ENCODE measurements at places on chromosomes 1 and 21. TPM values are rescaled to one million over a fixed set of nuclear protein-coding genes. Genes with fewer than 3 reads are reported as not detected.

Gene ANKRD35
- total RNA-seq = not detected

DNA sequence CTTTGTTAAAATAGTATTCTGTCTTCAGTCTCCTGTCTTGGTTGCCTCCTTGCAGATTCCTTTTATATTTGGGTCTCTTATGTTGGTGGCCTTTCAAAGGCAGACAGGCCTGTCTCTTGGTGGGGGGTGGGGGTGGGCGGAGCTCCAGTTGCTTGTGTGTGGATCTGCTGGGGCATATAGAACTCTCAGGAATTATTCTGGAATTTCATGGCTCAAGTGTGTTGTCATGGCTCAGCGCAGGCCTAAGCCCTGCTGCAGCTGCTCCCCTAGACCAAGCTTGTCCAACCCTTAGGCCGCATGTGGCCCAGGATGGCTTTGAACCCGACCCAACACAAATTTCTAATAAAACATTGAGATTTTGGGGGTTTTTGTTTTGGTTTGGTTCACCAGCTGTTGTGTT is 8.0 kb downstream of the C1orf35 start:
- DNase-seq = no peak

DNA sequence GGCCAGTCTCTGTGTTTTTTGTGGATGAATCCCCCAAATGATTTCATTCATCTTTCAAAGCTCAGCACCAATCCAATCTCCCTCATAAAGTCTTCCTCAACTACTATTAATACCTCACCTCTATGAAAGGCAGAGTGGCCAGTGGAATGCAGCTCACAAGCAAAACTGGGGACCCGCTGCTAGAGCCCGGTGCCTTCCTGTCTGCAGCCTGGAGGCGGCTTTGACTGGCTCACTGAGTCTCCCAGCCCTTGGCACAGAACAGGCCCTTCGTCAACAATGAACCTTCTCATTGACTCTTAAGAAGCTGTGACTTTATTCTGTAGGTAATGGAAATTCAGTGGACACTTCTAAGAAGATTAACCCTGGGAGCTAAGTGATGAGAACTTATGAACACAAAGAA is 86.8 kb upstream of the RAB4A start:
- no peak for DNase-seq

DNA sequence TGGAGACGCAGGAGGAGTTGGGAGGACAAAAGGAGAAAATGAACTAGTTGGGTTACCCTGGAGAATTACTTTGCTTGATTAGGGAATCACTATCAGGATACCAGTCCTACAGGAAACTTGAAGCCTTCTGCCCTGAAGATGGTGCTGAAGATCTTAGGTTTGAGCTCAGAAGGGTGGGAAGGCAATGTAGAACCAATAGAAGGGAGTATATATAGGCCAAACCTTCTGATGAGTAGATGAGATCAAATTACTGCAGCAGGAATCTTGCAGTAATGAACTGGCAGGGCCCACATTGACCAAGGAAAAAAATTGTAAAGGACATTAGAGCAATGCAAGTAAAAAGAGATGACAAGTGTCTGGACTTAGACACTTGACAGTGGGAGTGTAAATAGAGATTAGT is 116.3 kb upstream of the CACYBP start:
- peak; percentile 24 for DNase-seq
